ENCODE measurements at places on chromosomes 12 and 14. TPM values are rescaled to one million over a fixed set of nuclear protein-coding genes. Genes with fewer than 3 reads are reported as not detected.

LRRC10 gene
- total RNA-seq: not detected

GRCh38 chr14:55294603-55295002, 23.4 kb downstream of the FBXO34 start:
- H3K4me3 ChIP-seq: no peak overlapping the region
- no peak overlapping the region for H3K27ac ChIP-seq
- no peaks in the 10 kb centered on the region for H3K27me3 ChIP-seq
- no peaks in the 10 kb centered on the region for H3K36me3 ChIP-seq
- no peak for DNase-seq

GRCh38 chr12:54384591-54385041, at the start of gene ZNF385A:
ZNF385A (minus strand) TSS chr12:54384733; CDS start chr12:54384514, 219 bp downstream.
- peak within 1 kb of the TSS; percentile 45 for H3K4me3 ChIP-seq
- peaks cover 14% of the 10 kb centered on the region for H3K4me1 ChIP-seq
- no peaks in the 10 kb centered on the region for H3K27me3 ChIP-seq
- no peak for DNase-seq

DNA sequence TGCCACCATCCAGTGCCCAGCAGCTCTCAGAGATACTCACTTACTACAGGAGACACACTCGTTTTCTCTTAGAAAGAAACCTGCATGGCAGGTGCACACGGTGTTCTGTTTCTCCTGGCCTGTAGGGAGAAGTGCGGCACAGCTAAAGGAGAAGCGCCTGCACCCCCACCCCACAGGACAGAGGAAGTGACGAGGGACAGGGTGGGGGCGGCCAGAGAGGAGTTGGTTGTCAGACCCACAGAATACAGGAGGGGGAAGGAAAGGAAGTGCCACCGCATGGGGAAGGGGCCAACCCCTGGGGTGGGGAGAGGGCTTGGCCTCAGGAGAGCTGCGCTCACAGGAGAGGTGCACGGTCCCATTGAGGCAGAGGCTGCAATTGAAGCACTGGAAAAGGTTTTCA, 8.8 kb downstream of the TNFRSF1A start:
- DNase-seq: no peak
- H3K4me1 ChIP-seq: peaks cover 48% of the 10 kb centered on the region
- H3K36me3 ChIP-seq: peaks cover 11% of the 10 kb centered on the region
- H3K27me3 ChIP-seq: no peaks in the 10 kb centered on the region
- H3K27ac ChIP-seq: no peak overlapping the region

GRCh38 chr14:89489761-89490437, 72.9 kb upstream of the FOXN3 start:
- no peak for DNase-seq
- H3K4me3 ChIP-seq: no peak overlapping the region
- no peak overlapping the region for H3K27ac ChIP-seq
- no peaks in the 10 kb centered on the region for H3K27me3 ChIP-seq

GRCh38 chr12:47938594-47938993, 24.8 kb upstream of the TMEM106C start:
- H3K27me3 ChIP-seq: peaks cover 3% of the 10 kb centered on the region

CALCOCO1 gene
- 18.1 TPM for total RNA-seq

- H3K27ac ChIP-seq: no peak overlapping the region
- H3K27me3 ChIP-seq: no peaks in the 10 kb centered on the region
- DNase-seq: no peak
- no peaks in the 10 kb centered on the region for H3K36me3 ChIP-seq
- peaks cover 9% of the 10 kb centered on the region for H3K4me1 ChIP-seq
- H3K4me3 ChIP-seq: no peak overlapping the region
These were observed 42.9 kb upstream of the STK38L start for GRCh38 chr12:27201169-27201568.

GRCh38 chr12:55899082-55899481, 28.6 kb downstream of the PYM1 start:
- H3K27me3 ChIP-seq: no peaks in the 10 kb centered on the region
- H3K36me3 ChIP-seq: peaks cover 18% of the 10 kb centered on the region
- no peak overlapping the region for H3K4me3 ChIP-seq

- DNase-seq: no peak
- H3K4me3 ChIP-seq: no peak overlapping the region
- no peak overlapping the region for H3K27ac ChIP-seq
- no peaks in the 10 kb centered on the region for H3K36me3 ChIP-seq
These were observed 19.7 kb downstream of the HAL start for GRCh38 chr12:95976416-95976832.

DNA sequence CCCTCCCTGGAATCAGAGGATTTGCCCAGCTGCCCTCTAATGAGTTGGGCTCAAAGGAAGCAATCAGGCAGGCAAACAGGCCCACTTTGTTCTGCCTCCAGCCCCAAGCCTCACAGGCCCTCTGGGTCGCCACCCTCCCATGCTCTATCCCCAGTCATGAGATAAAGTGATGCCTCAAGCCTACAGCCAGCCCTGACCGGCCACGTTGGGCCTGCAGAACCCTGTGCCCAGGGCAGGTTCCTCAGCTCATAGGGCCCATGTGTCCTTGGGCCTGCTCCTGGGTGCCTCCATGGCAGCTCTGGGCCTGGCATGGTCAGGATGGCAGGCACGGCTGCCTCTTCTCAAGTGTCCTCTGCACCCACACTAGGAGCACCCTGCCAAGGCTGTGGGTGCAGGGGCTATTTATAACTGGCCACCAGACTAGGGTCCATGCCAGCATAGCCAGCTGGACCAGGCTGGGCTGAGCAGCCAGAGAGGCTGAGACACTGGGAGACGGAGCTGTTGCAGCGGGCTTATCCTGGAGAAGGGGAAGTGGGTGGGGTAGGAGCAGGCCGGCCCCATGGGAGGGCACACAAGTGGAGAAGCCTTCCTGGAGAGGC, 20.2 kb downstream of the HDAC7 start:
- H3K4me3 ChIP-seq: no peak overlapping the region
- no peaks in the 10 kb centered on the region for H3K36me3 ChIP-seq
- H3K27me3 ChIP-seq: no peaks in the 10 kb centered on the region
- H3K4me1 ChIP-seq: peaks cover 16% of the 10 kb centered on the region
- DNase-seq: no peak

DACT1 gene
- total RNA-seq: 1.3 TPM

DNA sequence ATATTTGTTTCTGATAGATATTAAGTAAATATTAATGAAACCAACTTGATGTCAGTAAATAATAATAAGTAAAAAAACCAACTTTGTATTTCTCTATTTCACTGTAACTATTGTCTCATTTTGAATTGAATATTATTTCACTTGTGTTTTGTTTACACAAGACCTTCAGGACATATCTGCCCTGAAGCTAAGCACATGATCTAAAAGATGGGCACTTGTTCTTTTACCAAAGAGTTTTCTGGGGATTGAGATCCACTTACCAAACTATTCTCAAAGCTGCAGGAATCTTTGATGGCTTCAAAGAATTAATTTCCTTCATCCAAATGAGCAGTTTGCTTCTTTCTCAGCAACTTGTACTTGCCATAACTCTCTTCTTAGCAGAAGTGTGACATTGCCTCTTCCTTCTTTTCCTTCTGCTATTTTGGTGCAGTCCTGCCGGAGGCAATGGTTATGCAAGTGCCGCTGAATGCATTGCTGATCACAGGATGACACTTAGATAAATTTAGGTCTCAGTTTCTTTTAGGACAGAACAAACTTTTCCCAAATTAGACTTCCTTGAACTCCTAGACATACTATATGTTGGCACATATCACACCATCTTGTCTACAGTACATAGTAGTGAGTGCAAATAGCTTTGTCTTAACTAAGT, 9.2 kb downstream of the FAR2 start:
- H3K36me3 ChIP-seq: no peaks in the 10 kb centered on the region
- peaks cover 8% of the 10 kb centered on the region for H3K4me1 ChIP-seq
- H3K27ac ChIP-seq: no peak overlapping the region
- no peak for DNase-seq

BICD1 gene
- total RNA-seq: 32.5 TPM

SMCO2 gene
- total RNA-seq: 0.27 TPM

ATF7 gene
- total RNA-seq: 23.6 TPM

- no peaks in the 10 kb centered on the region for H3K36me3 ChIP-seq
- DNase-seq: no peak
- no peaks in the 10 kb centered on the region for H3K4me1 ChIP-seq
- H3K27me3 ChIP-seq: no peaks in the 10 kb centered on the region
- H3K27ac ChIP-seq: no peak overlapping the region
These were observed 11.6 kb upstream of the SRSF9 start for GRCh38 chr12:120481022-120481767.

- H3K27ac ChIP-seq: no peak overlapping the region
- no peaks in the 10 kb centered on the region for H3K27me3 ChIP-seq
- no peaks in the 10 kb centered on the region for H3K36me3 ChIP-seq
- no peaks in the 10 kb centered on the region for H3K4me1 ChIP-seq
- no peak overlapping the region for H3K4me3 ChIP-seq
- DNase-seq: no peak
These were observed 98.3 kb upstream of the CPNE8 start for GRCh38 chr12:39003541-39004155.

ASCL1 gene
- 21.4 TPM for total RNA-seq

PTGER2 gene
- total RNA-seq: 0.77 TPM

PGAM5 gene
- 79.7 TPM for total RNA-seq

GRCh38 chr12:18823461-18823860, 85.5 kb downstream of the CAPZA3 start:
- H3K4me1 ChIP-seq: no peaks in the 10 kb centered on the region
- no peak overlapping the region for H3K27ac ChIP-seq
- H3K27me3 ChIP-seq: no peaks in the 10 kb centered on the region

GRCh38 chr12:80792861-80793260, 76.1 kb downstream of the MYF5 start:
- H3K4me1 ChIP-seq: no peaks in the 10 kb centered on the region
- DNase-seq: no peak
- H3K27me3 ChIP-seq: no peaks in the 10 kb centered on the region
- H3K4me3 ChIP-seq: no peak overlapping the region
- no peaks in the 10 kb centered on the region for H3K36me3 ChIP-seq

DNA sequence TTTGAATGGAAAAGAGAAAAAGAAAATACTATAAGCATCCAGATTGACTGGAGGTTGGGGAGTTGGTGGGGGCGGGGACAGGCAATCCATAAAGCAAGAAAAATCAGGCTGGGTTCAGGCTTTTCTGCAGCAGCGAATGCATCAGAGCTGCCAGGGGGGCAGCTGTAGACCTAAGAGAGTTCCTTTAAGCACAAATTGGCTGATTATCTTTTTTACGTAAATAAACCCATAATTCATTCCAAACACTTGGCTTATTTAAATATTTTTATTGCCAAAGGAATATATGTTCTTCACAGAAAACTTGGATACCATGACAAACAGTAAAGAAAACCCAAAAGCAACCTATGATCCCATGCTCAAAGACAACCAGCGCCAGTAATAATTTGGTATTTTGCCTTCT, 10.2 kb downstream of the BDKRB2 start:
- H3K4me3 ChIP-seq: no peak overlapping the region
- H3K27ac ChIP-seq: no peak overlapping the region
- no peaks in the 10 kb centered on the region for H3K36me3 ChIP-seq
- DNase-seq: no peak
- H3K4me1 ChIP-seq: no peaks in the 10 kb centered on the region
- 0 out of 2 replicates have a peak, but pooled peaks cover 2% of the 10 kb centered on the region for H3K27me3 ChIP-seq

DNA sequence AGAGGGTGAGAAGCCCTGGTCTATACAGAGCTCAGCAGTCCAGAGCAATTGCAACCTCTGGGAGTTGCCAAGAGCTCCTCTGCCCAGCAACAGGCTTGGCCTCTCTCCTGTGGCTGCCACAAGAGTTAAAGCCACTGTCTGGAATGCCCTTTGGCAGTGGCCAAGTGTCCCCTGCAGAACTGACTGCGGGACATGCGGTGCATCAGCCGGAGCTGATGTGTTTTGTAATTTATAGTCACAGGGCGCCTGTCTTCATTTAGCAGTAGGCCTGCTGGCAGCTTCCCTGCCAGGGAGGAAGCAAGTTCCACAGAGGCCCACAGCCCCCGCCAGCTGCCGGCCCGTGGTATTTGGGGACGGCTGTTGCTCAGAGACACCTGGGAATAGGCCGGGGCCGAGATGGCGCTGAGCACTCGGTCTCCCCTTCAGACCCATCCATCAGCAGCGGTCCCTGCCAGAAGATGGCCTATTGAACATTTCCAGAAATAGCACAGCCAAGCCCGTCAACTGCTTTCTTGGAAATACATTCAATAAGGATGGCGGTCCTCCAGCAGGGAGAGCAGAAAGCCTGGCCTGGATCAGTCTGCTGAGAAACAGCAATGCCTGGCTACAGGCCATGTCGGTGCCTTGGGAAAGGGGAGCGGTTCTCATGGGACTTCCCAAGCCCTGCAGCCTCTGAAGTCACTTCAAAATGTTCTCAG, 217.4 kb downstream of the CRADD start:
- DNase-seq: no peak
- H3K36me3 ChIP-seq: no peaks in the 10 kb centered on the region
- H3K27me3 ChIP-seq: no peaks in the 10 kb centered on the region
- no peaks in the 10 kb centered on the region for H3K4me1 ChIP-seq
- H3K4me3 ChIP-seq: no peak overlapping the region

DNA sequence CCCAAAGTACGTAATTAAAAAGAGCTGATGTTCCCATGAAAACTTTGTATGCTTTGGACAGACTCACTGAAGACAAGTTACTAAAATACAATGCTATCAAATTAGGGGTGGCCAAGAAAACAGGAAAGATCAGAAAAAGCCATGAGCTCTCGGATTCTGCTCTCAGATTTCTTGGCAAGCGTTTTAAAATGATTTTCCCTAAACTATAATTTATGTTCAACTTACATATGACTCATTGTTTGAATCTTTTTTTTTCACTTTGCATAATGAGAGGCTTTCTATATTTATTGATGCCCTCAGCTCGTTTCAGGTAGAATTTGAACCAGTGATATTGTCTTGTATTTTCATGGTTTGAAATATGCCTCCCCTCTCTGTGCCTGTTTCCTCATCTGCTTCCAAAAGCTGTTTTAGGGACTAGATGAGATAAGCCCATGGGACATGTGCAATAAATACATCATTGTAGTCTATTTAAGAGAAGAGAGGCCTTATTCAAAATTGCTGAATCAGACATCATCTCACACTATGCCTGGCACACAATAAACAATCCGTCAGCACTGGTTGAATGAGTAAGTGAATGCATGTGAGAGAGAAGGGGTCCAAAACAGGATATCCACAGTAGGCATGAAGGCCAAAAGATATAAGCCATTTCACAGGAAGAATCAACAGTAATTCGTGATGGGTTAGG, 4.7 kb upstream of the IPO8 start:
- H3K36me3 ChIP-seq: no peaks in the 10 kb centered on the region
- no peak for DNase-seq
- no peaks in the 10 kb centered on the region for H3K27me3 ChIP-seq
- H3K27ac ChIP-seq: no peak overlapping the region
- H3K4me1 ChIP-seq: peaks cover 4% of the 10 kb centered on the region

ALG10 gene
- 14.8 TPM for total RNA-seq

DNA sequence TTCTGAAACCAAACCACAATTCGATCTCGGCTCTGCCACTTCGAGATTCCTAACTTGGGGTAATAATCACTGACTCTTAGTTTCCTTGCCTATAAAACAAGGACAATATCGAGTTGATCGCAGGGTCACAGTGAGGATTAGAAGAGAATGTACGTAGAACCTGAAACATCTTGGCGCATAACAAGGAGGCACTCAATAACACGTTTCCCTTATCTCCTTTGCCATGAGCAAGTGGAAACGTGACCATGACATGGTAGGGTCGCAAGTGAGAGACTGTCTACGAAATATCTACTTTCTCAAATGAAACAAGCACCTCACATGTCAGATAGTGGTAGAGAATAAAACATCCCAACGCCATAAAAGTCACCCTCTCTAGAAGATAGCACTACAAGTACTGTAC, 2.3 kb downstream of the DICER1 start:
- peaks cover 13% of the 10 kb centered on the region for H3K4me1 ChIP-seq
- H3K36me3 ChIP-seq: no peaks in the 10 kb centered on the region
- no peaks in the 10 kb centered on the region for H3K27me3 ChIP-seq
- H3K27ac ChIP-seq: no peak overlapping the region
- H3K4me3 ChIP-seq: peak overlapping the region; percentile 89

GRCh38 chr12:95300286-95300685, 82.7 kb downstream of the VEZT start:
- no peaks in the 10 kb centered on the region for H3K4me1 ChIP-seq
- peaks cover 1% of the 10 kb centered on the region for H3K36me3 ChIP-seq
- no peak for DNase-seq
- no peak overlapping the region for H3K4me3 ChIP-seq
